Hypothalamus (tissue), 51 donors: ENCODE measurements at places on chromosomes 12 and 14.

- no peak for DNase-seq
These were observed 398.2 kb upstream of the PDE3A start for GRCh38 chr12:19970116-19970515.

DNA sequence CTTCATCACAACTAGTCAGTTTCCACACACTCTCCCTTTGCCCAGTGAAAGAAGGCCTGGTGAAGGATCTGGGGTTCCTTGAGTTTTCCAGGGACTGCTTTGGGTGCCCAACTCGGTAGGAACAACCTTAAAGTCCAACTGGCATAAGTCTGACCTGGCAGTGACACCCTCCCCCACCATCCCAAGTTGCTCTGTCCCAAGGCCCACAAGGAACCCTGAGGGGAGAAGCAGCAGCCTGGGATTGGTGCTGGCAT lies 1.6 kb downstream of the KMT2D start:
- DNase-seq: no peak

DNA sequence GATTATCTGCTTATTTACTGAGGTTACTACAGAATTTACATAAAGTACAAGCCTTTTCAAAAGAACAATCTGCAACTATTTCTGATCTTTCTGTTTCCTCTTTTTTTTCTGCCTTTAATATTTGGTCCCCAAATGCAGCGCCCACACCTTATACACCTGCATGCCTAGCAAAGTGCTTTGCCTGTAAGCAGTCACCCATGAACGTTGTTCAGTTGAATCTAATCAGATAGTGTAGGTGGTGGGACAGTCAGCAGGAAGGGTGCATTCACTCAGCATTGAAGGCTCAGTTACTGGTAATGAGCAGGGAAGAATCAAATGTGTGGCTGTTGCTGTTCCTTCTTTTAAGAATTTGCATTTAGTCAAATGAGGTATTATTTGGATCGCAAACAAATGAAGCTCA lies 108.4 kb downstream of the GPR135 start:
- no peak for DNase-seq

GRCh38 chr12:52727037-52727436 lies 23.7 kb upstream of the KRT77 start:
- no peak for DNase-seq

DNA sequence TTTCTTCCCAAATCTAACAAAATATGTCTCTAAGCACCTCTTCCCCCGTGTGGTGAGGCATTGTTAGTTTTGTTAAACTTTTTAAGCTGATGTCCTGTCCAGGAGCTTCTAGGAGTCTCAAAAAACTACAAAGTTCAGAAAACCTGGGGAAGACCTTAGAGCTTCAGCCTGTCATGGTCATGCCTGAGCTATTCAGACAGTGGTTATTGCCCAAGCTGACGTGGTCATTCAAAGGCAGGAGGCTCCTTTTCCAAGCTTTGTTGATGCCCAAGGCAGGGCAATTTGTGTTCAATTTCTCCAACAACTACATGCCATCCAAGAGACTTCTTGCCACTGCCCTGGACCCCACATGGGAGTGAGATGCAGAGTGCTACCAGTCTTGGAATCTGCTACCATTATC lies 5.8 kb upstream of the LYZ start:
- DNase-seq: no peak

DNA sequence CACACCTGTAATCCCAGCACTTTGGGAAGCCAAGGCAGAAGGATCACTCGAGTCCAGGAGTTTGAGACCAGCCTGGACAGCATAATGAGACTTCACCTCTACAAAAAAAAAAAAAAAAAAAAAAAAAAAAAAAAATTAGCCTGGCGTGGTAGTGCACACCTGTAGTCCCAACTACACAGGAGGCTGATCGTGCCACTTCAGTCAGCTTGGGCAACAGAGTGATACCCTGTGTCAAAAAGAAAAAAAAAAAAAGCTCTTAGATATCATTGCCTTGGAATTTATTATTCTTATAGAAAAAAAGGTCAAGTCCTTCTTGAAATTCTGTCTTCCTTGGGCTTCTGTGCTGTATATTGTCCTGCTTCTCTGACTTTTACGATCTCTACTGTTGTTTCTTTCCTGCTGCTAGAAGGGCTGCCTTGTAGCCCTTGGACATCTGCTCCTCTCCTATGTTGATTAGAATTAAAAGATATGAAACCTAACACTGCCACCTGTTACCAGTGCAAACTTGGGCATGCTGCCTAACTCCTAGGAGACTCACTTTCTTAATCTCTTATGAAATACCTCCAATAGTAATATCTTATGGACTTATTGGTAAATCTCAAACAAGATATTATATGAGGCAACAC lies 5.7 kb downstream of the TMEM19 start:
- no peak for DNase-seq

GRCh38 chr12:81541121-81541520 lies 218.0 kb downstream of the PPFIA2 start:
- DNase-seq: no peak

- no peak for DNase-seq
These were observed 132.1 kb upstream of the RTL1 start for GRCh38 chr14:101035466-101036225.

- DNase-seq: no peak
These were observed 60.8 kb downstream of the SETD3 start for GRCh38 chr14:99419905-99420304.

GRCh38 chr14:90577661-90578282 lies 180.9 kb downstream of the CALM1 start:
- DNase-seq: no peak

DNA sequence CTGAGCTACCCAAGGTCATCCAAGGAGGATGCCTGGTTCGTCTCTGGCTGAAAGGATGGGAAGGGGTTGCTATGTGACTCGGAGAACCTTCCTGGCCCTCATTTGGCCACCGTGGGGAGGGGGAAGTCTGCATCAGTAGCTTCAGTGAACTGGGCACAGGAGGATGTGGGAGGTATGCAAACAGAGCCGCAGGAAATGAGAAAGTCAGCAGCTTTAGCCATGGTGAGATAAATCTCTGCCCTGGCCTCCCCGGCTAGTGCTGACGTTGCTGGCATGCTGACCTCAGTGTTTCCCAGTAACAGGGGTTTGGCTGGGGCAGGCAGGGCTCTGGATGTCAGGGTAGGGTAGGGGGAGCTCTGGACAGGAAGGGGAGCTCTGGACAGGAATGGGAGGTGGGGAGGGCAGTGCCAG lies 2.3 kb upstream of the CEBPE start:
- DNase-seq: no peak

DNA sequence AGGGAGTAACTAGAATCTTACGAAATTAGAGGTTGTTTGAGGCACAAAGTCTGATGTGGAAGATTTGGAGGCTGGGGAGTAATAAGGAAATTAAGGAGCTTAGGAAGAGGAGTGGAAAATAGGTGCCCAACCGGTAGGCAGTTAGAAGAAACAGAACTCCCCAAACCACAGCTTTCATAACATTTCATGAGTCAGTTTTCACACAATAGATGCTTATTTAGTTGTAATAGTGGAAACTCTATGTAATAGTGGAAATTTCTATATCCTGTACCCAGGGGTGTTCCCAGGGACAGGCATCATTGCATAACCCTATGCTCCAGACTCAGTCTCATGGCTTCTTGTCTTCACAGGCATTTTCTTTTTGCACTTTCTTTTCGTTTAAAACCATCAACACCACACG lies 8.3 kb downstream of the C3AR1 start:
- no peak for DNase-seq

- no peak for DNase-seq
These were observed 13.4 kb upstream of the PCNX1 start for GRCh38 chr14:70893858-70894291.

DNA sequence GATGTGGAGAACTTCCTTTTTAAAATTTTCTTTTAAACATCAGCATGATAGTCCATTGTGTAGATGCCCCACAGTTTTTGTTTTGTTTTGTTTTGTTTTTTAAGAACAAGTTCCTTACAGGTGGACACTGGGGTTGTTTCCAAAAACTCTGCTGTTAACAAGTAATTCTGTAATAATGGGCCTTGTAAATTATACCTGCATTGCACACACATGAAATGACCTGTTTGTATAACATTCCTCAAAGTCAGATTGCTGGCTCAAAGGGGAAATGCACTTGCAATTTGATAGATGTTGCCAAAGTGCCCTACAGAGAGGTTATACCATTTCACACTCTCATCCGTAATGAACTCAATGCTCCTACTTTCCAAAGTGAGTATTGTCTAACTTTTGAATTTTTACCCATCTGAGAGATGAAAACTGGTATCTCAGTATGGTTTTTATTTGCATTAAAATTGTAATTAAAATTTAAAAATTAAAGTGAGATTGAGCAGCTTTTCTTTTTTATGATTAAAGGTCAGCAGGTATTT lies 89.2 kb downstream of the SPPL3 start:
- DNase-seq: no peak

GRCh38 chr14:61923348-61923747 lies 161.1 kb downstream of the SNAPC1 start:
- DNase-seq: no peak

DNA sequence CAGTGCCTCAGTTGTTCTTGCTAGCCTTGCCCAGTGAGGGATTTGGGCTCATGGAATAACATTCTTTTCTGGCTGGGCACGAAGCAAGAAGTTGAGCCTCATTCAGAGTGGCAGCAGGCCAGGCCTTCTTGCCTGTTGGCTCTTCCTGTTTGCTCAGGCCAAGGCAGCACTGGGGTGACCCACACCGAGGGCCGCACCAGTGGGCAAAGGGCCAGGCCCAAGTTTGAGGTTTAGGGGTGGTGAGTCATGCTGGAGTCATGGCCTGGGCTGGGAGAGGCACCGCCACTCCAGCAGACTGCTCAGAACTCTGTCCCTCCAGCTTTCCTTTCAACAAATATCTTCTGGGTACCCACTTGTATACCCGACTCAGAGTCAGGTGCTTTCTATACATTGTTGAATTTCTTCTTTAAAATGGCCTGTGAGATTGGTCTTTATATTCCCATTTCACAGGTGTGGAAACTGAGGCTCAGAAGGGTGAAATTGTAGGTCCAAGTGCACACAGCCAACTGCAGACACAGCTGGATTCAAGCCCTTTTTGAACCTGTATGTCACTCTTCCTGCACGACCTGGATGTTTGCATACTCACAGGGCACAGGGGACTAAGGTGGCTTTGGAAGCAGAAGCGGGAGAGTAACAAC lies 279.4 kb downstream of the FOXN3 start:
- no peak for DNase-seq

DNA sequence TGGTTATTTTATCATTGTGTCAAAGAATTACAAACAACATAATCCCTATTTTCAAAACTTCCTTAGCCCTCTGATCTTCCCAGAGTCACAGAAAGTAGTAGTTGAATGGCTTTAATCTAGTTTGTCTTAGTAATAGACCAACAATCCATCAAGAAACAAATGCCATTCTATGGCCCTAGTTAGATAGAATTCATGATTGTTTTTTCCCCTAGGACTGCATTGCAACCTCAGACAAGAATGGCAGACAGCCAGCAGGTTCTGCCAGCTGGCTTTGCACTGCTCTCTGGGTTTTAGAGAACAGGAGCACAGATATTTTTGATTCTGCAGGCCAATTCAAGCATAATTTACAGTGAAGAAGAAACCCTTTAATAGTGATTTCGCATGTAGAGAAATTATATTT lies 33.8 kb downstream of the SYT1 start:
- no peak for DNase-seq

GRCh38 chr14:99033951-99034350 lies 238.0 kb downstream of the BCL11B start:
- no peak for DNase-seq

GRCh38 chr12:51784688-51785087 lies 63.8 kb downstream of the FIGNL2 start:
- no peak for DNase-seq
